A549 treated with DMSO at 1 μM for 4 hours (cell line): ENCODE measurements at places on chromosomes 11 and 22. TPM values are rescaled to one million over a fixed set of nuclear protein-coding genes. Genes with fewer than 3 reads are reported as not detected.

Gene CHRM1
- total RNA-seq = 0.03 to 0.11 TPM (median 0.04 TPM) in 3 of 5 replicates, not detected in the others

Gene OSM
- 0.08 TPM in 1 of 5 replicates, not detected in the others for total RNA-seq

Gene ASRGL1
- total RNA-seq = 9.6 to 14.9 TPM (median 13.6 TPM) in 5 replicates

Gene KCNQ1
- total RNA-seq = 0.22 to 0.31 TPM (median 0.24 TPM) in 5 replicates

Gene TMPRSS4
- total RNA-seq = 0.13 TPM in 1 of 5 replicates, not detected in the others
